ENCODE measurements at places on chromosomes 6 and 20.

DNA sequence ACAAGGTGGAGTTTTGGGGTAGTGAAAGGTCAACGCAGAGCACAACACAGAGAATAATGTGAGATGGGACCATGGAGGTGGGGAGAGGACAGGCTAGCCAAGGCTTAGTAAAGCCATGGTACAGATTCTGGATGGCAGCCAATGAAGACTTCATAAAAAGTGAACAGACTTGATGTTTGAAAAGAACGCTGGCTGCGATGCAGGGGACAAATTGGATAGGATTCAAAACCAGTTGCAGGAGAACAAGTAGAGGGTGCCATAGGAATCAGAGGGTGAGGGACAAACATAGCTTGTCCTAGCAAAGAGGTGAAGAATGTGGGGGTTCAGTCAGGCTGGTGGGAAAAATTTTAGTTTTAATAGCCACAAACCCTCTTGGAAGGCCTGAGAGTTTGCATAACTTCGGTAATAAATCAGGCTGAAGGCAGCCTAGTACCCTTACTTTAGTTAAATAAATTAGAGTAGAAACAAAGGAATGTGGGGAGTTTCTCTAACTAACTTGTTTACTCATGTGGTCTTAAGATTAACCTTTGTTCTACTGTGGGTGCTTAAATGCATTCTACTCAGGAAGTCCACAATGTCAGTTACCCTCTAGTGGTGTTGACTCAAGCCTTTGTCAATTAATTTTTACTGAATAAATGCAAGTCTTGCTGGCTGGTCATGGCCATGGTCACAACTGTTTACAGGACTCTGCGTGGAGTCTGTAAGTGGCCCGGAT lies 216.4 kb downstream of the C6orf118 start:
- no peak for DNase-seq

DNA sequence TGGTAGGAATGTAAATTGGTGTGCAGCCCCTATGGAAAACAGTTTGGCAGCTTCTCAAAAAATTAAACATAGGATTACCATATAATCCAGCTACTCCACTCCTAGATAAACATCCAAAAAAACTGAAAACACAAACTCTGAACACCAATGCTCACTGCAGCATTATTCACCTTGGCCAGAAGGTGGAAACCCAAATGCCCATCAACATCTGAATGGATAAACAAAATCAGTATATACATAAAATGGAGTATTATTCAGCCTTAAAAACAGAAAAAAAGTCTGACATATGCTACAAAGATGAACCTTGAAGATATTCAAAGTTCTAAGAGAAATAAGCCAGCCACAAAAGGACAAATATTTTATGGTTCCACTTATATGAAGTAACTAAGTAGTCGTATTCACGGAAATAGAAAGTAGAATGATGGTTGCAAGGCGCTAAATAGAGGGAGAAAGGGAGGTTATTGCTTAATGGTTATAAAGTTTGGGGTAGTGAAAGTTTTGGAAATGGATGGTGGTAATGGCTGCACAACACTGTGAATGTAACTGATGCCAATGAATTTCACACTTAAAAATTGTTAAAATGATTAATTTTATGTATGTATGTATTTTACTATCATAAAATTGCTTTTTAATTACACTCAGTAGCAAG lies 4.0 kb downstream of the PHF10 start:
- no peak for DNase-seq

DNA sequence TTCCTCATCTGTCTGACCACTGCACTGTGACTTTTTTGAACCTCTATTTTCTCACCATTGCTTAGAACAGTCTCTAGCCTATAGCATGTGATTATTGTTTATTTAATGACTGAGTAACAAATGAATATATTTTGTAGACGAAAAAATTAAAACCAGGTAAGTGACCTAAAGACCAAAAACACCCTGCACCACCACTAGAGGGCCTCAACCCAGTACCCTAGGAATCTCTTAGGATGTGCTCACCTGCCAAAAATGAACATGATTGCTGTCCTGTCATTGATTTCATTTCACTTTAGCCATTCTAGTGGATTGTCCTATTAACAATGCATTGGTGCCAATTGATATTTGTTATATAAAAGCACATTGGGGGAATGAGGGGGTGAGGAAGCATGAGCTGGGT lies 199.1 kb downstream of the COL9A1 start:
- DNase-seq = no peak

- no peak for DNase-seq
Measured at GRCh38 chr6:95280686-95281273, 296.6 kb upstream of the MANEA start.

DNA sequence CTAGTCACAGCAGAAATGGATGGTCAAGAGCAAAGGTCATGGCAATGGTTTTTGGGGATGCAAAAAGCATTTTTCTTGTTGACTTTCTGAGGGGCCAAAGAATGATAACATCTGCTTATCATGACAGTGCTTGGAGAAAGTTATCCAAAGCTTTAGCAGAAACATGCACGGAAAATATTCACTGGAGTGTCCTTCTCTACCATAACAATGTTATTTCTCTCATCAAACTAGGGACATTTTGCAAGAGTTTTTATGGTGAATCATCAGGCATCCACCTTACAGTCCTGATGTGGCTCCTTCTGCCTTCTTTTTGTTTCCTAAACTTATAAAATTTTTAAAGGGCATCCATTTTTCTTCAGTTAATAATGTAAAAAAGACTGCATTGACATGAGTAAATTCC lies 302.3 kb downstream of the HIVEP2 start:
- DNase-seq = no peak

- no peak for DNase-seq
Measured at GRCh38 chr6:161442420-161442819, 168.6 kb upstream of the AGPAT4 start.

GRCh38 chr6:170504479-170504878 lies 48.6 kb downstream of the PSMB1 start:
- DNase-seq = no peak

DNA sequence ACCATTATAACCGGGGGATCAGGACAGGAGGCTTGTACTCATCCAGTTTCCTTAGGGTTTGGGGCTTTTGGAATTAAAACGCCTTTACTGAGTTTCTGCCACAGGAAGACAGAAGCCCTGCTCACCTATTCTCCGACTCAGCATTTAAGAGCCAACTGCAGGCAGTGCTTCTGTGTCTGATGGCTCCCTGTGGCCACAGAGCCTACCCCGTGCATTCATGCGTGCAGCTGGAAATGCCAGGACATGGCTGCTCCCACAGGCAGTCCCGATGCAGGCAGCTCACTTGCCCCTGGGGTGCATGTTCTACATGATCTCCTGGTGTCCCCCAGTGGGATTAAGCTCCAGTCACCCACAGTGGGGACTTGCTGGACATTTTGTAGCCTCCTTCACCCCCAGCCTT lies 22.2 kb downstream of the ZNF831 start:
- no peak for DNase-seq

GRCh38 chr6:5287966-5288297 lies 26.6 kb downstream of the FARS2 start:
- DNase-seq = no peak

- no peak for DNase-seq
Measured at GRCh38 chr20:5786930-5787795, 37.0 kb downstream of the SHLD1 start.

Measured in right cardiac atrium (tissue), 5 donors.